ENCODE measurements at places on chromosomes 6 and 20. TPM values are rescaled to one million over a fixed set of nuclear protein-coding genes. Genes with fewer than 3 reads are reported as not detected.

BMP7 gene
- 13.5 TPM for total RNA-seq

RSPO3 gene
- total RNA-seq: 7.4 TPM

- DNase-seq: no peak
Observed at GRCh38 chr20:21228511-21228910, 74.6 kb upstream of the XRN2 start.

RHAG gene
- 0.64 TPM for total RNA-seq

DNA sequence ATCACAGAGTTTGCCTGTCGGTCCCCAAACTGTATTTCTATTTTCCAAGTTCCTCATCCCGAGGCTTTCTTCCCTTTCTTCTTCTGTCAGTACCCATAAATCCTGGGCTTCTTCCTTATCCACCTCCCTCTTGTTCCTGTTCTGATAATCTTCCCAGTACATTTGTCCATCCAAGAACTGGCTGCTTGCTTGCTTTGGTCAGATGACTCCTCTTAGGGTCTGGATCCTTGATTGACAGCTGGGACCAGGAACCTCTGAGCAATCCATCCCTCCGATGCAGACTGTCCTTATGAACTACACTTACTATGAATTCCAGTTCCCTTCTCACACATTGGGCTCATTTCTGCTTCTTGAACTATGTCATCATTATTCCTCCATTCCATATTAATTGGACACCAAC, 275.3 kb upstream of the CITED2 start:
- no peak for DNase-seq

DNA sequence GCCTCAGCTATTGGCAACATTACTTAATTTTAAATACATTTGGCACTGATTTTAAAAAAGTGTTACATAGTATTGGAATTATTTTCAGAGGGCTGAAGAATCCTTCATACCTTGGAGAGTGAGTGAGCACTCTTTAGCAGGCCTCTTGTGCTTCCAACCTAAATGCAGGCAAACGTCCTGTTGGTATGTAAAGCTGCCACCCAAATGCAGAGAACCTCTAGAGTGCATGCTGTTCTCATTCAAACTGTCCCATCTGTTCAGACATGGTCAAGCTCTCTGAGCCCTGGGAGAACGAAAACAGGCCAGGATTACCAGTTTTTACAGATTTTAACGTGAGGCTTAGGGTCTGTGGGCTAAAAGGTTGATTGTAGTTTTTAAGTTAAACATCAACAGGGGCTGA, 378.0 kb upstream of the FLRT3 start:
- peak; percentile 71 for DNase-seq

BCAS4 gene
- 3.4 TPM for total RNA-seq

GRCh38 chr6:46290421-46291274, 119.9 kb upstream of the ENPP5 start:
- DNase-seq: no peak

DNA sequence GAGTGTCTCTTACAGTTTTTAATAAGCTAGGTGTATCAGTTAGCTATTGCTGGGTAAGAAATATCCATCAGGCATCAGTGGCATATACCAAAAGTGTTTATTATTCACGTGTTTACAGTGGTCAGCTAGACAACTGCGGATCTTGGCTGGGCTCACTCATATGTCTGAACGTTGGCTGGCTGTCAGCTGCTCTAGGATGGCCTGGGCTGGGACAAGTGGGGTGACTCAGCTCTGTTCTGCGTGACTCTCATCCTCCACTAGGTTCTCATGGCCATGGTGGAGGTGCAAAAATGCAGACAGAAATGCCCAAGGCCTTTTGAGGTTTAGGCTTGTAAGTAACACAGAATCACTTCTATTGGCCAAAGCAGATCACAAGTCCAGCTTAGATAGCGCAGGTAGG, 22.0 kb downstream of the ZNF341 start:
- no peak for DNase-seq

GRCh38 chr6:14816116-14816859, 429.6 kb upstream of the JARID2 start:
- no peak for DNase-seq

DNA sequence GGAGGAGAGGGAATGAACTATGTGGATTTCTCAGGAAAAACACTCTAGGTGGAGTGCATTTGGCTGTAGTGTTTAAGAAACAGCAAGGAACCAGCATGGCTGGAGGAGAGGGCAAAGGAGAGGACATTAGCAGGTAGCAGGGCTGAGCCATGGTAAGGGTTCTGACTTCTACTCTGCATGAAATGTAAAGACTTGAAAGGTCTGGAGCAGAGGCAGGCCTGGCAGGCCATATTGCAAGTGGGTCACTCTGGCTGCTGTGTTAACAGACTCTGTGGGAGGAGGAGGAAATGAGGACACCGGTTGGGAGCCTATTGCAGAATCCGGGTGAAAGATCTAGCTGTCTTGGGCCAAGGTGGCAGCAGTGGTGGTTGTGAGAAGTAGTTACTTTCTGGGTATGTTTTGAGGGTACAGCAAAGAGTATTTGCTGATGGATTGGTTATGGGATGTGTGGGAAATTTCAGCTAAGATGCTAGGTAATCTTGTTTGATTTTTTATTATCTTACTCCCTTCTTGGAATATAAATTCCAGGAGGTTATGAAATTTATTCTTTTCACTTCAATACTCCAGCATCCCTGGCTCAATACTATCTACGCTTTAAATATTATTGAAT, 115.9 kb upstream of the BCLAF1 start:
- peak; percentile 50 for DNase-seq

DNA sequence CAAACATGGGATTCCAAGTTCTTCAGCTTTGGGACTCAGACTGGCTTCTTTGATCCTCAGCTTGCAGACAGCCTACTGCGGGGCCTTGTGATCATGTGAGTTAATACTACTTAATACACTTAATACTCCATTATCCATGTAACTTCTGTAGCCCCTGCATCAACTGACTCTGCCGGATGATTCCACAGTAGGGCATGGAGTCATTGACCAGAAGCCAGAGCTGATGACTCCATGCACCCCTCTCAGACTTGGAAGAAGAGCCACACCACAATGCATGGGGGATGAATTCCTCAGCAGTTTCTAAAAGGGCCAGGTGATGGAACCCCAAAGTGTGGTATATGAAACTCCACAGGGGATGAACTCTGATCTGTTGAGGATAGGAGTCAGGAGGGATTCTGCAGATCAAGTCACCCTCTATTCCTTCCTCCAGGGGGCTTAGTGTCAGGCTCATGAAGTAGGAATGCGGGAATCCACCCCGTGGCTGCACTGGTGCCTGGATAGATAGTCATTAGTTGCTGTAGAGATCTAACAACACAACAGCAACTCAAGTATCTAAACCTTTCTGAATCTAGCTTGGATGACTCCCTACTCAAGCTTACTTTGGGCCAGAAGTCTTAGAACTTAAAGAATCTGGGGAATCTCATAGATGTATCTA, 70.2 kb downstream of the GPR6 start:
- no peak for DNase-seq

- no peak for DNase-seq
Observed at GRCh38 chr6:89826029-89826528, 3.6 kb upstream of the CASP8AP2 start.

GRCh38 chr20:41408156-41408794, 41.7 kb upstream of the EMILIN3 start:
- peak; percentile 61 for DNase-seq

TRIM31 gene
- total RNA-seq: not detected

GRCh38 chr6:45951321-45952167, 64.1 kb downstream of the CLIC5 start:
- no peak for DNase-seq

DNA sequence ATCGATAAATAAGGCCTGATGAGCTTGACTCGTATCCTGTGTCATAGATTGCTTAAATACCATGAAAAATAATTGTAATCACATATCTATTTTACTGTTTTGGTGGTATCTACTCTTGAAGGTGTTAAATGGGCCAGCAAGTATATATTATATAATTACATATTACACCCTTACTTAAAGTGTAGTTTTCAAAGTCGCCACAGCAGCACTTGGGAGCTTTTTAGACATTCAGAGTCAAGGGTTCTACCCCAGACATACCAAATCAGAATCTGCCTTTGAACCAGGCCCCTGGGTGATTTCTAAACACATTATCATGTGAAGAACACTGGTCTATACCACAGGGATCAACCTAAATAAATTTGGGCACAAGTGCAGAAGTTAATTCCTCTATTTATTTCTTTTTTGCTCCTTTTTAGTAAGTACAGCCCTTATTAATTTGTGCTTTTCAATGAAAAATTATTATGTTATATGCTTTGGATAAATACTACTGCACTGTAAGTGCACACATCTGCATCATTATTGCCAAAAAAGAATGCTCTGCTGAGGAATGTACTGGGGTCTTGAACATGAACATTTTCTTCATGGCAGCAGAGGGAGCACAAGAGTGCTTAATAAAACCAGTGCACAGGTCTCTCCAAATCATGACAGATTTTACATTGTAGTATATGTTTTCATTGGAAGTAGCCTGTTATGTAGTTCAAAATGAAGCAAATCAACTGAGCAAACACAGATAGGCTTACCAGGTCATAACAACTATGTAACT, 3.1 kb upstream of the ATXN1 start:
- DNase-seq: peak; percentile 37

GRCh38 chr20:25297141-25297905, 49.4 kb downstream of the PYGB start:
- no peak for DNase-seq

DNA sequence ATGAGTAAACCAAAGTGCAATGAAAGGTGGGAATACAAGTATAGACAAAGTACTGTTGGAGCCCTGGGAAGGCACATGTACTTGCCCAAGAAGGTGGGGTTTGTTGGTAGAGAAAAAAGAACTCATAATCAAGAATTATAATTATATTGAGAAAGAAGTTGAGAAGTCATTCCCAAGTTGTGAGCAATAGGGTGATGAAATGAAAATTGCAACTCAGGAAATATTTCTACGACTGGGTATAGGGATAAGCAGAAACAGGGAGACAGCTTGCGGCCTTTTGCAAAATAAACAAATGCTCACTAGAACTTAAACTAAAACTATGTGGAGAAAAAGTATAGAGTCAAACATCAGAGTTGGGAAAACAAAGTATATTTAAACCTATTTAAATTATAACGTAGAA, 250.7 kb upstream of the FAM83B start:
- no peak for DNase-seq

GRCh38 chr6:149114167-149114566, 203.3 kb upstream of the TAB2 start:
- DNase-seq: no peak

KIAA1755 gene
- total RNA-seq: 5.6 TPM

CD24 gene
- 430 TPM for total RNA-seq

DNA sequence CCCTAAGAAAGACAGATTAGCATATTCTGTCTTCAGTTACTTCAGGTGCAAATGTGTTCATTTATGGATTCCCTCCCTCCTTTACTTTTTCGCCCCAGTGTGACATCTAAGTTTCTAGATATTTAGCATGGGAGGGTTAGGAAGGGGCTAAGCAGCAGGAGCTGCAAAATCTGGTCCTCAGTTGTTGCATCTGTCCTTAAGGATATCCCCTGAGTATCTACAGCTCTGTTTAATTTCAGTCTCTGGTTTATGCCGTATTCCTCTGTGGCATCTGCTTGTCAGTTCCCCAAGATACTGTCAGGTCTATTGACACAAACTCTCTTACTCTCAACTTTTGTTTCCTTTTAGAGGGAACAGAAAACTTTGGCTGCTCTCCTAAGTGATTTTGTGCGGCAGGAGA, 754.6 kb upstream of the MAP3K7 start:
- no peak for DNase-seq
